ENCODE measurements at places on chromosomes 7 and 10.

GRCh38 chr10:13659887-13660550, 73.3 kb downstream of the PRPF18 start:
- peak; percentile 78 for DNase-seq

DNA sequence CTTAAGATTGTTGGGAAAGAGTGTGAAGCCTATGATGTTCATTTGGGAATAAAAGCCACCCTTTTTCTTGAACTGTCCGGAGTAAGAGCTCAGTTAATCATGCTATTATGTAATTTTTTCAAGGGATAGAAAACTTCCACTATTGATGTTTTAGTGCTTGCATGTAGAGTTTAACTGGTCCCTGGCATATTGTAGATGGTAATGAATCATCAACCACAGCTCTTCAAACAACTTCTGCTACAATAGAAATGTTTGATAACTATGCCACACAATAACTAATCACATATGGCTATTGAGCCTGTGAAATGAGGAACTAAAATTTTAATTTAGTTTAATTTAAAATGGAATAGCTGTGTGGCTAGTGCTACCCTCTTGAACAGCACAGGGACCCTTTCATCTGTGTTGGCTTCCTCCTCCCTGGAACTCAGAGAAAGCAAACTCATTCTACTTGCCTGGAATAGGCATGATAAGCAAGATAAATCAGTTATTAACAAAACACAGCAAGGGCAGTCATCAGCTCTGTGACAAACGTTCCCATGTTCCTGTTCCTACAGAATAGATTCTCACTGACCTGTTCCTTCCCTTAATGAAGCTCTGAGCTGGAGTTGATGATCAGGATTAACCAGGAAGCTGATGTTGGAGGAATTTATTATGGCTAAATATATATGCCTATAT, 4.9 kb upstream of the SRI start:
- no peak for DNase-seq

- DNase-seq, result no peak
These were observed 229.5 kb downstream of the BICC1 start for GRCh38 chr10:58742141-58742540.

GRCh38 chr10:58384999-58385783, at the start of gene TFAM:
TSS of gene TFAM (plus strand) at chr10:58385410. CDS start at chr10:58385548, 138 bp downstream.
- peak; percentile 97 for DNase-seq

- DNase-seq, result no peak
These were observed 1.1 kb downstream of the SSBP1 start for GRCh38 chr7:141739250-141739649.

GRCh38 chr10:114100848-114101741, 57.4 kb downstream of the ADRB1 start:
- DNase-seq, result peak; percentile 84

- DNase-seq, result no peak
These were observed 52.1 kb downstream of the STRA8 start for GRCh38 chr7:135285547-135286233.

DNA sequence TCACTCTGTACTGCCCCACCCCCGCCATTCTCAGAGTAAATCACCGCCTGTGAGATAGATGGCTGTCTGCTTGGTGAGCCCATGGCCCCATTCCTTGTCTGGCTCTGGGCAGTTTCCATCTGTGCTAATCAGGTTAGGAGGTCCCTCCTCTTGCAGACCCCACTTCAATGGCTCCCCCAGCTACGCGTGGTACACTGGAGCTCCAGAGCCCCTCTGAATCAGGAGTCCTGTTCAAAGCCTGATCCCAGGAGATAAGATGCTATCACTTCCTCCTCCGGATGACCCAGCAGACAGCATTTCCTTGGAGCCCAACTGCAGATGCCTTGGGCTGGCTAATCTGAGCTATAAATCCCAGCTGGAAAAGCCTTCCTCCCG, 122.3 kb downstream of the SH3PXD2A start:
- DNase-seq, result no peak

- no peak for DNase-seq
These were observed 57.5 kb upstream of the RAPGEF5 start for GRCh38 chr7:22414424-22414823.

- no peak for DNase-seq
These were observed 85.8 kb upstream of the JAZF1 start for GRCh38 chr7:28266402-28266801.

- no peak for DNase-seq
These were observed 1.9 kb upstream of the CPED1 start for GRCh38 chr7:120986650-120987049.

- DNase-seq, result no peak
These were observed 1.6 kb downstream of the AKR1D1 start for GRCh38 chr7:138077809-138078208.

DNA sequence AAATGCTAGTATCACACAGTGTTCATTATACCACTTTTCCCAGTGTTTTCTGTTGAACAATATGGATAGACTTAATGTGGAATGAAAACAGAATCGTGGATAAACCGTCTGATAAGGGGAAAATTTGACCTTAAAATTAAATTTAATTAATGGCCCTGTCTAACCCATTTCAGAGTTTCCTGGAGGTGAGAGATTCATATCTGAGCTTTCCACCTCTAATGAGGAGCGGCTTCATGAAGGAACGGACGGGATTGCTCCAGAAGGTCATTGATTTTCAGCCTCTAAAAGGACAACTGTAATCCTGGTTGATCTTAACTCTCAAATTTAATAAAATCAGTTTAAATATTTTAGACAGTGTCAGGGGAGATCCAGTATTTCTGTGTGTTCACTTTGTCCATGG, 874.9 kb downstream of the GRID1 start:
- no peak for DNase-seq

GRCh38 chr7:9102846-9103245, 669.4 kb downstream of the NXPH1 start:
- no peak for DNase-seq

GRCh38 chr10:48458662-48459048, 146.2 kb downstream of the ARHGAP22 start:
- no peak for DNase-seq

DNA sequence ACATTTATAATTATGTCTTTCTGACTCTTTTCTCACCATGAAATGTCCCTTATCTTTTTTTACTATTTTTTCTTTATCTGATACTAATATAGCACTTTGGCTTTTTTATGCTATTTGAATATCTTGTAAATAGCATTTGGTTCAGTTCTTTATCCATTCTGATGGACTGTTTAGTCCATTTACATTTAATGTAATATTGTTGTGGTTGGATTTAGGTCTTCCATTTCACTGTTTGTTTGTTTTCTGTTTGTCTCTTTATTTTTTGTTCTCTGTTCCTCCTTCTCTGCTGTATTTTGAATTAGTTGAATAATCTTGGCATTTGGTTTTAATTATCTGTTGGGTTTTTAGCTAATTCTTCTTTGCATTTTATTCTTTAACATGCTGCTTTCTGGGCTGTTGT, 89.8 kb downstream of the ANKIB1 start:
- DNase-seq, result no peak

- no peak for DNase-seq
These were observed 108.1 kb upstream of the SP8 start for GRCh38 chr7:20894806-20895205.

DNA sequence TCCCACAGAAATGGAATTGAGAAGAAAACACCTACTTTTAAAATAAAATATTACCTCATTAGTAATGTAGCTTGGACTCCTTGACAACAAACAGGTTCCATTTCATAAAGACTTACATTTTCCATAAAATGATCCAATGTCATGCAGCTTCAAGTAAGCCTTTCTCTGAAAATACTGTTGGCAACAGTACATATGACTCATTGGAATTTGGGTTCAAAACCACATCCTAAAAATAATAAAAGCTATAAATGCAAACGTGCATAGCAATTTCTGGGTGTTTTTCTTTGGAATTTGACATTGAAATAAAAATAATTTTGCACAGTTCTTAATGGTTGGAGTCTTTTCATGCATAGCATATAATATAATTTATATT, 47.9 kb downstream of the FHIP2A start:
- no peak for DNase-seq

- DNase-seq, result peak; percentile 26
These were observed 132.1 kb downstream of the NRBF2 start for GRCh38 chr10:63265222-63265617.

DNA sequence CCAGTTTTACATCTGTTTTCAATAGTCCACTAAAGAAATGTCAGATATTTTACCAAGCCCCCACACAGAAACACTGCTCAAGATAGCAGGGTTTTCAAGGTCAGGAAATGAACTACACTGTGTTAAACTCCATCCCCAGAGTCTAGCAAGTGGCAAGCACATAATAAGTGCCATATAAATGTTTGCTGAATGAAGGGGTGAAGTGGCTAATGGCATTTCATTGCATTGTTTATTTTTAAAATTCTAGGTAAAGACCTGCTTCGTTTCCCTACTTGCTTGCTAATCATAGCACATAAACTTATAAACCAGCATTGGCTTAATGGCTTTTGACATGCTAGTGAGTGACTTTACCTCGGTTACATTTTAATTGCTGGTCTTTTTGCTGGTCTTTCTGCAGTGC, 322.6 kb downstream of the GRID1 start:
- DNase-seq, result no peak

DNA sequence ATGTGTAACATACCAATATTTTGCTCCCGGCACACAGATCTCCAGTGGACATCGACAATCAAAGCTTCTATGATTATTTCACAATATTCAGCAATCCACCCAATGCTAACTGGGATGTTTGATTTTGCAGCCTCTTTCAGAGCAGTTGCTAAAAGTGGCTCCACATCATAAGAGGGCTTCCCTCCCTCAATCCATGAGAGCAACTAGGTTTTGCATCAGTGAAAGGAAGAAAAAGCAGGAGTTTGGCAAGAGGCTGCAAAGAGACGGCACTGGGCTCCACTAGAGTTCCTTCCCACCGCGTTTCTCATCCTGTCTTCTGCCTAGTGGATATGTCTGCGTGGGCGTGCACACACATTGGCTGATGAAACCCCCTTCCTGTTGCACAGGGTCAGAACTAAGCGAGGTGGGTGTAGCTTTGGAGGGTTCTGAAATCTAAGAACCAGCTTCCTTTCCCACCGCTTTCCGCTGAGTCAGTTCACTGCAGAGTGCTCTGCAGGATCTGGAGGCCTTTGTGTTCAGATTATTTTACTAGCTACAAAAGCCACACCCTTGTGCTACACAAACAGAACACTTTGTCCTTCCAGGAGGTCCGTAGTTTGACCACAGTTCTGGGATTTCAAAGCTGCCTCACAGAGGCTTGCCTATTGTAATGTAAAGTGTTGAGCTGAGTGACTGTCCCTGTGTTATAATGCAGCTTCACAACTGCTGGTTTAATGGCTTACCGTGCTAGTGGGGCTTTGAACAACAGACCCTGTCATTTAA, 28.1 kb downstream of the ARL4A start:
- DNase-seq, result peak; percentile 60

GRCh38 chr7:108232076-108232475, 101.9 kb upstream of the LAMB4 start:
- DNase-seq, result no peak

- no peak for DNase-seq
These were observed 2.7 kb upstream of the COMTD1 start for GRCh38 chr10:75238182-75239095.

DNA sequence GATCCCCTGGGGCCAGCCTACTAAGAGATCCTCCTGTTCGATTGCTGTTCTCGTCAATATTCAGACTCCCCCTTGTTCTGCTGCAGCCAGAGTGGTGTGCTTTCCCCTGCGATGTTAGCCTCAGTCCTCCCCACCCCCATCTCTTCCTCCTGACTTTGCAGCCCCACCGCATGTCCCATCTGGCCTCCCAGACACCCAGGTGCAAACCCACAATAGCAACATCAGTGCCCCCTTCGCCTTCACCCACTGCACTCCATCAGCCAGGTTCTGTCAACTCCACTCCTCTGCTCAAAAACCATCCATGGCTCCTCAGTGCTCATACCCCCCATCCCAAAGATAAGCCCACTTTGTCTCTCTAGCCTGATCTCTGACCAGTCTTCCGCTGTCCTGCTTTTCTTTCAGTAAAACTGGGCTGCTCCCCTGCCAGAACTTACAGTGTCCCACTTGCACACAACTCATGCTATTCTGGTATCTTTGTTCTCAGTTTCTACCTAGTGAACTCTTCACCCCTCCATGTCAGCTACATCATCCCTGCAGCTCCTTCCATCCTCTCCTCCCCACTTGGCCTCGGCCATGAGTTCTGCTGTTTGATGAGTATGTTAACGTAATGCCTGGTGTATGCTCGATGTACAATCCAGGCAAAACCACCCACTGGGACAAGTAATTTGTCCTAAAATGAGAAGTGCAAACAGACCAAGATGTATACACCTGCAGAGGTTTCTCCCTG, 26.6 kb downstream of the COL13A1 start:
- DNase-seq, result no peak

DNA sequence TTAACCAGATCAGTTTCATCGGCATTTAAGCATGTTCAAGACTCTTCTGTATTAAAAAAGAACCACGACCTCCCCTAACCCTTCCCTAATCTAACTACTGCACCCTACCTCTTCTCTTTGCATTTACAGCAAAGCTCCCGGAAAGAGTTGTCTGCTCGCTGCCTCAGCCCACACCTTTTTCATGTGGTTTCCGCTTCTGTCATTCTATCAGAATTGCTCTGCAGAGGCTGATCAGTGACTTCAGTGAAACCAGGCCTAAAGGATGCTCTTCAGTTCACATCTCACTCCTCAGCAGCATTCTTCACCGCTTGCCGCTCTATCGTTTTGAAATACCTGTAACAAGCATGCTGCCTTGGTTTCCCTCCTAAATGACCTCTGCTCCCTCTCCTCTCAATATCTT, 160.9 kb downstream of the SDK1 start:
- no peak for DNase-seq

- DNase-seq, result no peak
These were observed 12.1 kb upstream of the NPFFR1 start for GRCh38 chr10:70295926-70296325.

- no peak for DNase-seq
These were observed 92.5 kb upstream of the LRGUK start for GRCh38 chr7:134034652-134035051.

DNA sequence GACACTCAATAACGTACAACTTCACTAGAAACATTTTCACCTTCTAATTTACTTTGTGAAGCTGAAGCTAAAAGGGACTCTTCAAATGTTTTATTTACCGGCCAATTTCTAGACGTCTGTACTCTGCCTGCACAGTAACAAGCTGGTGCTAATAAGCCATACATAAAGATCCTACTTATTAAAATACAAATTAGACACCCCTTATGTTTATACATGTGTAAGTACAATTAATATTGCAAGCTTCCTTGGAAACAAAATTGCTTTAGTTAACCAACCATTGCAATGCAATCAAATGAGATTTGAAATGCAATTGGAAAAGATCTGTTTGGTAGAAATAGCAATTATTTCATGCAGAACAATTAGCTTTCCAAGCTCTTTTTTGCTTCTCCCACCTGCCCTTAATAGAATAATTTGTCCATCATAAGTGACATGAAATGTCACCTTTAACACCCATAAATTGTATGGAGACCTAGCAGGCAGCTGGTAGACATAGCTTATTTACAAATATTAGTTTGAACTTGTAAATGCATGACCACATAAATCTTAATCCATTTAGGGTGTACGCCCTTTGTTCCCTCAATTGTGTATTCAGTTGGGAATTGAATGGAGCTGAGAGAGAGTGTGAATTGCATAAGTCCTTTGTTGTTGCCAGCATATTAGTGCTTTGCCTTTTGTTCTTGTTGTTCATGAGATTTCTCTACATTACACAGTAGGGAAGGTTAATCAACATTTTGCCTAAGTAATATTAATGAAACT, 277.1 kb downstream of the CACNA2D1 start:
- peak; percentile 53 for DNase-seq

Measured in retina (tissue), 1 donor.